ENCODE measurements at places on chromosomes 11 and 22. TPM values are rescaled to one million over a fixed set of nuclear protein-coding genes. Genes with fewer than 3 reads are reported as not detected.

Gene KRTAP5-4
- total RNA-seq = not detected

Gene DDX25
- total RNA-seq = not detected

Gene SLC3A2
- 214 TPM for total RNA-seq

Gene LMO2
- total RNA-seq = 56.4 TPM

GRCh38 chr11:93025558-93026255 is 56.3 kb downstream of the MTNR1B start:
- DNase-seq = no peak
- no peaks in the 10 kb centered on the region for H3K4me1 ChIP-seq
- H3K4me3 ChIP-seq = no peak overlapping the region
- no peaks in the 10 kb centered on the region for H3K27me3 ChIP-seq

DNA sequence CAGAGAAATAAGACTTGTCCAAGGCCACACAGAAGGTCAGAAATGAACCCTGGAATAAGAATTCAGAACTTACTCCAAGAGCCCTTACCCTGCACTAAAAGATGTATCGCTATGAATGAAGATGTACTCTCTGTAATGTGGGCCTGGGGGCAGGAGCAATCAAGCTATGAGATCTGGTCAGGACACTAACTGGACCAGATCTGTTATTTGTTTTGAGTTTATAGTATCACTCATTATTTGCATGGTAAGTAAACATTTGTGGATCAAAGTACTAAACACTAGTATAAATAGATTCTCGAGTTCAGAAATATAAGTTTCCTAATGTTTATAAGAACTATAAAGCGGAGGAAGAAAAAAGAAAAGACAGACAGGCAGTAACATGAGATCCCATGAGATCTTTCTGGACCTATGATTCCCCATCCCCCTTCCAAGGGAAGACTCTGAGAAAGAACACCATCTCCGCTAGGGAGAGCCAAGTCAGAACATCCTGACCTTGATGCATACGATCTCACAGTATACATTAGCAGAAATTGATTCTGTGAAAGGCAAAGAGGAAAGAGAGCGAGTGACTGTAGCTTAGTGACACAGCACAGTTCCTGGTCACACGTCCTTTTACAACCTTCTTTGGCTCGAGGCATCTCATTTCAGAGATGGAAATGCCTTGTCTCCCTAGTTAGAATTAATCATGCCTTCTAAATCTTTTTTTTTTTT is 71.2 kb downstream of the USP35 start:
- no peaks in the 10 kb centered on the region for H3K36me3 ChIP-seq
- H3K4me1 ChIP-seq = peaks cover 40% of the 10 kb centered on the region
- H3K4me3 ChIP-seq = no peak overlapping the region
- DNase-seq = no peak
- no peak overlapping the region for H3K27ac ChIP-seq

DNA sequence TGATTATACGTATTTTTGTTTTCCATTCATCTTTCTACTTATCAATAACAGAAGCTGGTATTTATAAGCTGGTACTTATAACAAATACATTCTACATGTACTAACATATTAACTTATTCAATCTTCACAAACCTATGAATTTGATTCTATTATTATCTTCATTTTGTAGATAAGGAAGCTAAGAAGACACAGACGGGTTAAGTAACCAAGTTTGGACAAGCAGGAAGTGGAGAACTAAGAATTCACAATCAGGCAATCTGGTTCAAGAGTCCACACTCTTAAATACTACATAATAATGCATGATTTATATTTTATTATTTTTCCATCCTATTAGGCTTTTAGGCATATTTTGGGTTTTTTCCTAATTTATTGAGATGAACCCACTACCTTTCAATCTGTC is 25.0 kb downstream of the FCHSD2 start:
- no peak for DNase-seq
- H3K27ac ChIP-seq = no peak overlapping the region
- no peaks in the 10 kb centered on the region for H3K36me3 ChIP-seq
- H3K4me3 ChIP-seq = no peak overlapping the region
